ENCODE measurements at places on chromosomes 2 and 18. TPM values are rescaled to one million over a fixed set of nuclear protein-coding genes. Genes with fewer than 3 reads are reported as not detected.

GRCh38 chr2:160214461-160215445 is 14.7 kb upstream of the ITGB6 start:
- peak; percentile 6 for DNase-seq

LRRC30 gene
- 4.2 TPM for polyA plus RNA-seq

FASTKD1 gene
- polyA plus RNA-seq, result 30.0 TPM

DNA sequence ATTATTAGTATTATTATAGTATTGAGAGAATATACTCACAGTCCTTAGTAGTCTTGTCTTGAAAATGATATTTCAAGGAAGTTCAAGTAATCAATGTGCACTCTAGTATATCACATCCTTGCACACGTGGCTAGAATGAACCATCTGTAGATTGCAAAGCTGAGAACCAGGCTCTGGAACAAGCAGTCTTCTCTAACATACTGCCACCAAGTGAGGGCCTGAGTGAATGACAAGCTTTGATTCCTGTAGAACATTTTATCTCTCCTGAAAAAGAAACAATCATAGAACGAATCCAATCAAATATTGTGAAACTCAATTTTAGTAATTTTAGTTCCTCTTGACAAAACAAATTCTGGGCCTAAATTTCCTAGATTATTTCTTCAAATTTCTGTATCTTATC is 55.3 kb upstream of the SULT1C3 start:
- DNase-seq, result no peak

COLEC11 gene
- 0.40 TPM for polyA plus RNA-seq

DNA sequence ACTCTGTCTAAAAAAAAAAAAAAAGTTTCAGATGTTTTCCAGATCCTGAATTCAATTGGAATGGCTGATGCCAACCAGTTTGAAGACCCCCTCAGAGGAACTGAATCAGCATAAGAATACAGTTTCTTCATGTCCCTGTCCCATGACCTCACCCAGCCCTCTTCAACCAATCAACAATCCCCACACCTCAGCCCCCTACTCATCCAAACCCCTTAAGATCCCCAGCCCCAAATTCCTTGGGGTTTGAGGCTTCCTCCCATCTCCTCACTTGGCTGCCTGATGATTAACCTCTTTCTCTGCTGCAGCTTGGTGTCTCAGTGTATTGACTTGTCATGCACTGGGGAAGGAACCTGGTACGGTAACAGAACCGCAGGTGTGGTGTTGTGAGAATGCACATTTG is 97.6 kb upstream of the CABLES1 start:
- no peak for DNase-seq

GRCh38 chr2:240733803-240734495 is 42.3 kb downstream of the AQP12A start:
- no peak for DNase-seq

DNA sequence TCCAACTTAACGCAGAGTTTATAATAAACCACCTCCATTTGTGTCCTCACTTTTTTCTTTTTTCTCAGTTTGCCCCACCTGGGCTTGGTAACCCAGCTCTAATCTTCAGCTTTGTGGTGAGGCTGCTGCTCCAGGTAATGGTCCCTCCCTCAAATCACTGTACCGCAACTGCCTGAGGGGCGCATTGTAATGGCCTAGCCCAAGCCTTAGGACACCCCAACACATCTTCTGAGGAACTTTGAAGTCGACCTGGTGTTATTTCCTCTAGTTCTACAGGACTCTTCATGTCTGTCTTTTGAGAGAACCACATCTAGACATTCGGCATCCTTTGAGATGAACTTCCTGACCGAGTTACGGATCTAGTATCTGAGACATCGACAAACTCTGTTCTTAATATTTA is 99.7 kb downstream of the PLEKHM3 start:
- no peak for DNase-seq

KCNE4 gene
- 3.9 TPM for polyA plus RNA-seq

DNA sequence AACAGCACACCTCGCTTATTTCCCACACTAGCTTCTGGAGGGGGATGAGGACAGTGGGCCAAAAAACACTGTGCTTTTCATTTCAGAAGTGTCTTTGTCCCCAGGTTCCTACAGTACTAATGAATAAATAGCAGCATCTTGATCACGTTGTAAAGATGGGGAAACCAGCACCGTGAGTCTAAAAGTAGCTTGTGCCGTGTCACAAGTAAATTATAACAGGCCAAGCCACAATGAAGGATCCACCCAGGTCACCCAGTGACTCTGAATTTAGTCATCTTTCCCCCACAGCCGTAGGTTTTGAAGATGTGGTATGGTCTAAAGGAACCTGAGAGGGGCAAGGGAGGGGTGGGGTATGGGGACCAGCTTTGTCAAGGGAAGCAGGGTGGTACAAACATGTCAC is 8.8 kb downstream of the FZD7 start:
- DNase-seq, result no peak

GEN1 gene
- 10.4 TPM for polyA plus RNA-seq

- DNase-seq, result no peak
Observed at GRCh38 chr2:191486584-191487320, 191.2 kb upstream of the NABP1 start.

MAP2 gene
- 10.5 TPM for polyA plus RNA-seq

- no peak for DNase-seq
Observed at GRCh38 chr2:235898766-235899165, 269.4 kb downstream of the GBX2 start.

DNA sequence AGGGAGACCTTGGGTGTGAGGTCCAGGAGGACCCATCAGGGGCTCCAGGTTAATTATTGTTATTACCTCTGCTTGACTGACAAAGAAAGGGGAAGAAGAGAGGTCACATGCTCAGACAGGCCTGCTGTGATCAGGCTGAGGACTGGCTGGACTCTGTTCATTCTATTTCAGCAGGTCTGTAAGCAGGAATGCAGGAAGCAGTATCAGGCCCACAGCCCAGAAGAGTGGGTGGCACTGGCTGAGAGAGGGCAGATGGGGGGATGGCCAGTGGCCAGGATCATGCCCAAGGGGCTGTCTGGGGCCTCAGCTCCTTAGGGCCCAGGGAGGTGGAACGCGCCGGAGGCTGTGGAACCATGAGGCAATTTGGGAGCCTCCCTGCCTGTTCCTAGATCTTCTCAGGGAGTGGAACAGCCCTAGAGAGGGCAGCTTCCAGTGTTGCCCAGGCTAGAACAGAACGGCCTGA is 43.7 kb upstream of the ZBTB7C start:
- DNase-seq, result no peak

EVA1A gene
- polyA plus RNA-seq, result 5.0 TPM

RSAD2 gene
- 2.5 TPM for polyA plus RNA-seq

DNA sequence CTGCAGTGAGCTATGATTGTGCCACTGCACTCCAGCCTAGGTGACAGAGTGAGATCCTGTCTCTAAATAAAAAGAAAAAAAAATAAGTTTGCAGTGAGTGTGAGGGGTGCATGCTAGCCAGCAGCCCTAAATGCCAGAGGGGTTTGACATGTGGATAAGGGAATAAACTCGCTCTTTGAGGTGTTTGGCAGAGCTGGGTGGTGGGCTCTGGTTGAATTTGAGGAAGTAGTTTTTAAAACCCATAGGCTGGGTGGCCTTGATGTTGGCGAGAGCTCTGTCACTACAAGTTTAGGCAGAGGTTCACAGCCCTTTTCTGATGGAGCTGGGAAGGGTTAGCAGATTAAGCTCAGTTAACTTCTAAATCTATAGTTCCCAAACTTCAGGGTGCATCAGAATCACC is 3.1 kb downstream of the ANXA4 start:
- DNase-seq, result no peak

DNA sequence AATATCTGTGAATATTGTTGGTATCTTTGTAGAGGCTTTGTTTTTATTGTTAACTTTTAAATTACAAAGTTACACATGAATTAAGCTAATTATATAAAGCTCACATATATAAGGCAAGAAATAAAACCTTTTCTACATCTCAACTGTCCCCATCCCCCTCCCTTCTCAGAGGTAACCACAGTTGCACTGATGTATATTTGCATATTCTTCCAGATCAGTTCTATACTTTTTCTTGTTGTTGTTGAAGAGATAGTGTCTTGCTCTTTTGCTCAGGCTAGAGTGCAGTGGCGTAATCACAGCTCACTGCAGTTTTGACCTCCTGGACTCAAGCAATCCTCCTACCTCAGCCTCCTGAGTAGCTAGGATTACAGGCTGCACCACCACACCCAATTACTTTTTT is 36.0 kb upstream of the CDC42EP3 start:
- no peak for DNase-seq

DNA sequence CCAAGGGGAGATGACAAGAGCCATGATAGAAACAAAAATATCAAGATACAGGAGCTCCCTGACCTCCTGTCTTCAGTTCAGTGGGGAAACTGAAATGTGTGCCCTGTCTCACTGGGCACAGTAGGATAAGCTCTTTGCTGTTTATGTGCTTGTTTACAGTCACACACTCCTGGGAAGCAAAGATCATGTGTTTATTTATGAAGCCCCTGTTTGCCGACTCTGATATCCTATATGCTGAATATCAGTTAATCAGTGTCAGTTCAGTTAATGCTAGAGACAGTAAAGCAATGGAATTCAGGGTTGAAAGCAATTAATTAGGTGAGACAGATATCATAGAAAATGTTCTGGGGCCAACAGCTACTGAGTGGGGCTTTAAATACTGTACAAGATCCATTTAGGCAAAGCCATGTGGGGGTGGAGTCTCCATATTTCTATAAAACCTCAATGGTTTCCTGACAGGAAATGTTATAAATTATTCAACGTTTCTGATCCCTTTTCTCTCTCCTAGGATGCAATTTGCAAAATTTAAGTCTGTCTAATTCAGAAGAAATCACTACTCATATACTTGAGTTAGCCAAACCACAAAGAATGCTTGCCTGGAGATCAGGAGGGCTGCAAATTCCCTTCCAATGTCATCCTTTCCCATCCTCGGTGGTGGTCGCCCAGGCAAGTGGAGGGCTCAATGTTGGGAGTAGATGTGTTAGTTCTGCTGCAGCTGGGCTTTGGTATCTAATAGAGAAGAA is 551.3 kb downstream of the CMPK2 start:
- DNase-seq, result no peak

DNA sequence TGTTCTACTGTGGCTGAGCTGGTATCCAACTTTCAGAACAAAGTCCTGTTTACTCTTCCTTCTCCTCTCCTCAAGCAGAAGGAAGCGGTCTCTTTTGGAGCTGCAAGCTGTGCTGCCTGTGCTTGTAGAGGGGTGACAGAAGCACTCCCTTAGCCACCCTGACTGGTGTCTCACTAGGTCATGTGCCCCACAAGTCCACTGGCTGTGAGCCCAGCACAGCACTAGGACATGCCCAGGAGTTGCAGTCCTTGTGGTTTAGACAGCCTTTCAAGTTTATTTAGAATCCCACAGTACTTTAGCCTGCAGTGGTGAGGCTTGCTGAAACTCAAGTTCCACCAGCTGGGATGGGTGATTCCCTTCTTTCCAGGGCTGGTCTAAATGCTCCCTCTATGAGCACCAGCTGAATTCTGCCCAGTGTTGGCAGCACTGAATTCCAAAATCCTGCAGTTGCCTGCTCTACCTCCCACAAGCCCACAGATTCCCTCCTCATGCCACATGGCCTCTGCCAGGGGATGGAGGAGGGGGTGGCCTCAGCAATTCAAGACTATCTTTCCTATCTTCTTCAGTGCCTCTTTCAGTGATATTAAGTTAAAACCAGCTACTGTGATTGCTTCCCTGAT is 61.2 kb downstream of the CCDC85A start:
- no peak for DNase-seq
